ENCODE measurements at places on chromosomes 16 and 17.

DNA sequence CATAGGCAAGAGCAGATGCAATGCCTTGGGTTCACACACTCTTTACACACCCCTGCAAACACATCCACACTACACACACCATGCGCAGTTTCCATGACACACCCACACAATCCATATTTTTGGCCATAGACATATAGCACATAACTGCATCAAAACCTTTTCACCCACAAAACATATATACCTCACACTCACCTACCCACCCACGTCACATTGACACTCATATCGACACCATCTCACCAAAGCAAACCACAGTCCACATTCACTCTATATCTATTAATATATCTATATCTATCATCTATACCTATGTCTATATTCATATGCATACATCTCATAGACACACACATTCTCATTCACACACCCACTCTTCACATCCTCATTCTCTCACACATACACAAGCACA is 246.9 kb downstream of the SHISA9 start:
- no peak for DNase-seq

DNA sequence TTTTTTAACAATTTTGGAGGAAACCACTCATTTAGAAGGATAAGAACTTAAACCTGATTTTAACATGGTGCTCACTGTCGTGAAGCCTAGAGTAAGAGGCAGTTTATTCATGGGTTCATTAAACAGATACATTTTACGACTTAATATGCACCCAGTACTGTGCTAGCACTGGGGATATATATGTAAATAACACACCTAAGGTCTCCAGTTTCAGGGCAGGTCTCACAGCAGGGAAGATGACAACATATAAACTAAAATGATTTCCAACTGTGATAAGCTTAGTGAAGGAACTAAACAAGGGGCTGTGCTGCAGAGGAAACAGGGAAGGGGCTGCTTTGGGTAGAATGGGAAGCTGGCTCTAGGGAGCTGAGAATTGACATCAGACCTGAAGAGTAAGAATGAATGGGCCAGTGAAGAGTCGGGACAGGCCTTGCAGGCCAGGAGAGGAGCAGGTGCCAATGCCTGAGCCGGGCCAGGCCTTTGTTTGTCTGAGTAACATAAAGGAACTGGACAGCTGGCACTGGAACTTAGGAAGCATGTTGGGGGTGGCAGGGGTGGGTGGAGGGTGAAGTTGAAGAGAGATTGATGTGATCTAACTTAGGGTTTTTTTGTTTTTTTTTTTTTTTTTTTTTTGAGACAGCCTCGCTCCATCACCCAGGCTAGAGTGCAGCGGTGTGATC is 12.1 kb downstream of the NT5M start:
- DNase-seq: peak; percentile 18

GRCh38 chr16:54326266-54326662 is 39.7 kb upstream of the IRX3 start:
- DNase-seq: no peak

- DNase-seq: no peak
Measured at GRCh38 chr16:23368469-23368868, 66.4 kb downstream of the SCNN1B start.

DNA sequence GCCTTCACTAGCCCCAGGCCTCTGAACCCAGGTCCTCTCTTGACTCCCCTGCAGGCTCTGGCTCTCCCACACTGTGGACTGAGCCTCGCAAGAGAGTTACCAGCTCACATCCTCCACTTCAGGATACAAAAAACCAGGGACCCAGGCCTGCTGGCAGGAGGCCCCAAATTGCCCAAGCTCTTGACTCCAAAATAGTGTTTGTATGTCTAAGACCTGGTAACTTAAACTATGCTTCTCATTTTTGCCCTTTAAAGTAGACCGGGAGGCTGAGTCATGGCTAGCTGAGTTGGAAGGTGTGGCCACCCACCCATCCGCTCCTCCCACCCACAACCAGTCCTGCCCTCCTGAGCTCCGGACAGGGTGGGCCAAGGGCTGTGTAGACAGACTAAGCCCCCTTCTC is 250.0 kb downstream of the SOX9 start:
- no peak for DNase-seq

- no peak for DNase-seq
Measured at GRCh38 chr17:63381101-63381729, 64.9 kb downstream of the CYB561 start.

GRCh38 chr16:55900616-55901393 is 25.6 kb upstream of the CES5A start:
- no peak for DNase-seq

DNA sequence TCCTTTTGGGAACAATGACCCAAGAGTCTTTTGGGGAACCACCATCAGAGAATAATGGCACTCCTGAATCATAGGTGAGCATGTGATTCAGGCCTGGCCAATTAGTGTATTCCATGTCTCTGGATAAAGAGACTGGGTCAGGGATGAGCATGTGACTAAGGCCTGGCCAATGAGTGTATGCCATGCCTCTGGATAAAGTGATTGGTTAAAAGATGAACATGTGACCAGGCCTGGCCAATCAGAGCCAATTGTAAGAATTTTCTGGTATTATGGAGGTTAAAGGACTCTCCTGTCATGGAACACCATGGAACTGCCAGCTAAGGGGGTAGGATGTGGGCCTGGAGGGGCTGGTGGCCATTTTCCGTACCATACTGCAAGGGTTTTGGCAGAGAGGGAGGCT is 194.3 kb downstream of the C16orf78 start:
- DNase-seq: no peak

- peak; percentile 60 for DNase-seq
Measured at GRCh38 chr17:30323895-30324319, 9.9 kb downstream of the TMIGD1 start.

GRCh38 chr16:70395345-70395901 is 43.5 kb downstream of the ST3GAL2 start:
- DNase-seq: peak; percentile 79

DNA sequence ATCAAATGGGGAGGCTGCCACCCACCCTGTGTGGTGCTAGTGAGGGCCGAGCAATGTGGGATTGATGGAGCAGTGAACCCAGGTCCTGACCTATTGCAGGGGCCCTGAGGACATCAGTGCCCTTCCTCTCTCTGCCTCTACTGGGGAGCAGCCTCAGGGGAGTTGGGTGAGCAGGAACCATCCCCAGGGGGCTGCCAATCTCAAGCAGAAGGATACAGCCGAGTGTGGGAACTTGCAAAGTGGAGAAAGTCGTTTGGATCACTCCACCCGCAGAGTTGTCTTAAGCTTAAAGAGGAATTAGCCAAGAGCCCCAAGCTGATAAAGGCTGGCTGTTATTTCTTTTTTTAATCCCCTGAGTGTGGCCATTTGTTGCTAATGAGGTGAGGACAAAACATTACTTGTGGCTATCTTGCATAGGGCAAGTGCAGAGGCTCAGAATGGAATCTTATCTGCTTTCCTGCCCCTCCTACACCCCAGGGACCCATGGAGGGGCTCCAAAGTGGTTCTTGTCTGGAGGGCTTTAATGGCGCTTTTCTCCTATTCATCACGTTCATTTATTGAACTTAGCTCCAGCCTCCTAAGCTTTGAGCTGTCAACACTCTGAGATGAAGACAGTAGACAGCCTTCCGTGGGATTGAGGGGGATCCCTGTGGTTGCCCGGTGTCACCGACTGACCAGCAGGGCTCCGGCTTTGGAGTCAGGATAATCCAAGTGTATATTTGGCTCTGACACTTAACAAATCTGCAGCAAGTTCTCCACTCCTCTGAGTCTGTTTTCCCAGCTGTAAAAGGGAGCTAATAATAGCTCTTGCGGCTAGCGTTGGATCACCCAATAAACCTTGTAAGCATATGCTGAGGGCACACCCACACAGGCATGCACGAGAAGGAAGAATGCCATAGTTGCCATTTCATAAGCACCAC is 45.1 kb downstream of the MYH11 start:
- peak; percentile 44 for DNase-seq

DNA sequence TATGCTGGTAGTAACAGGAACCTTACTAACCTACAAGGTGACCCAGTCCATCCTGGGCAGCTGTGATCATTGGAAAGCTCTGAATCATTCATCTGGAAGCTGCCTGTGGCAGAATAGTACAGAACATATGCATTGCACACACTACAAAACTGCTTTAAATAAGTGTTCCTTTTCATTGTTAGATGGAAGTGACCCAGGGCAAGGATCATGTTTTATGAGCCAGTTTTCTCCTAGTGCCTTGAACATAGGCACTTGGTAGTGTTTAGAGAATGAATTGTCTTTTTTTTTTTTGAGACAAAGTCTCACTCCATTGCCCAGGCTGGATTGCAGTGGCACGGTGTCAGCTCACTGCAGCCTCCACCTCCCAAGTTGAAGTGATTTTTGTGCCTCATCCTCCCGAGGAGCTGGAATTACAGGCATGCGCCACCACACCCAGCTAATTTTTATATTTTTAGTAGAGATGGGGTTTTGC is 55.4 kb downstream of the TENT4B start:
- no peak for DNase-seq

- DNase-seq: no peak
Measured at GRCh38 chr17:80414508-80414802, 512 bp upstream of the ENDOV start.

GRCh38 chr16:14505846-14506245 is 124.2 kb downstream of the PARN start:
- DNase-seq: no peak
